ENCODE measurements at places on chromosomes 16 and 17. TPM values are rescaled to one million over a fixed set of nuclear protein-coding genes. Genes with fewer than 3 reads are reported as not detected.

The CDK3 gene
- 7.7 TPM for total RNA-seq

The HYDIN gene
- total RNA-seq: 0.62 TPM

The PRAC1 gene
- total RNA-seq: not detected

The AANAT gene
- not detected for total RNA-seq

DNA sequence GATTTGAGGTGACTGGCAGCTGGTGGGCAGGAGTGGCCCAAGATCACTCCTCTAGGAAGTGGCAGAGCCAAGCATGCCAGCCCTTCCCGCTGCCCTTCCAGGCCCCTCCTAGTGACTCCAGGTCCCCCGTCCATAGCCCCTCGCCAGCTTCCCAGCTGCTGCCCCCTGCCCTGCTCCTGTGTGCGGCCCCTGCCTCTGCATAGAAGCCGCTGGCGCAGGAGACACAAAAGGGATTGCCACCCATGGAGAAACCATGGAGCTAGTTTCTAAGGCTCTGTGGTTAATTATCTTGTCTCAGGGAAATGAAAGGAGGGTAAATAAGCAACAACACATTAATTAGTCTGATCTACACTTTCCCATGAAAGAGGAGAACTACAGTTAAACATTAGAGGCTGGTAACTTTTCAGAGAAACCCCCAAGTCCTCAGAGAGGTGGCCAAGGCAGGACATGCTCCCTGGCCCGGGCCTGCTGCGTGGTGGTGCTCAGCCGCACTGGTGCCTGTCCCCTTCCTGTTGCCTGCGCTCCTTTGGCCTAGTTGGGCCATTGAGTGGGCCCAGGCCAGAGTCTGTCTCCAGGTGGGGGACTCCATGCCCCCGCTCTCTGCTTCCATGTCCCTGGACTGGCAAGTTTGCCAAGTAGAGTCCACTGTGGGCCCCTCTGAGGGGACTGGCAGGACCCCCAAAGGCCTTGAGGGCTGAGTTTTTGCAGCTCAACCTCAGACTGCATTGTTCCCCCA is 65.2 kb downstream of the PRMT7 start:
- no peak for DNase-seq

- no peak for DNase-seq
Measured at GRCh38 chr16:54974367-54974766, 43.7 kb downstream of the IRX5 start.

DNA sequence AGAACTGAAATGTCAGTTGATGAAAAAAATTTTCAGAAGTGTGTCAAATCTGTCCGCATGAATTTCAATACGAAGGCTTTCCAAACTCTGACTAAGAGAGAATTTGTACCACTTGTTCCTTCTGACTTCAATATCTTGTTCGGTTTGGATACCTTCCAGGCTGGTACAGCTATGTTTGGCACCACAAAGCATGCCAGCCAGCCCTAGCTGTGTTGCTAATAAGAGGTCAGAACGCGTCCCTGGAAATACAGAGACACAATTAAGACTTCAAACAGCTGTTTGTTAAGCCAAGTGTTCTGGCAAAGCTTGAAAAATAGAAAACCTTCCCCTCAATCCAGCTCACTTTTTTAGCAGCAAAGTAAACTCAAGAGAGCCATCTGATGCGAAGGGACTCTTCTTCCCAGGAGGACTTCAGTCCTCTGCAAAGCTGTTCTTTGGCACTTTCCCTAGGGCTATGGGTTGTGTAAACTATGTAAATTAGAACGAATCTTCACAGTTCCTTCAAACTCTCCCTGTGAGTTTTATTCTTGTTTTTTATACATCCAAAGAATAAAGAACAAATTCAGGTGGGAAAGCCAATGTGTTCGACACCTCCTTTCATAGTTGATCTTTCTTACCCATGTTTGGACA is 35.1 kb downstream of the GRB2 start:
- DNase-seq: no peak

GRCh38 chr17:80564545-80564944 is 19.9 kb downstream of the RPTOR start:
- no peak for DNase-seq

DNA sequence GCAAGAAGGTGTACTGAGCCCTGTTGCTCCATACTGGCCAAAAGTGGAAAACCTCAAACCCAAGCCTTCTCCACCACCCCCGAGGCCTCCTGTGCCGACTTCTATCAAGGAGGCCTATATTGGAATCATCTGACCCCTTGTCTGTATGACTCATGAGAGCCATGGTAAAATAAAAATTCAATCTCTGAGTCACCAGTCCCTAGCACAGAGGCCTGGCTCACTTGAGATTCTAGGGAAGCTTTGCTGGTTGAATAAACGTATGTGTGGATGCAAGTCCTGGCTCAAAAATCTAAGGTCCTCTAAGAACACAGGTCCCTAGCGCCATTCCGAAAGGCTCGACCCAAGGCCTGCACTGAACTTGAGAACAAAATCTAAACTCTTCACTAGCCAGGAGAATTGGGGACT is 15.0 kb downstream of the NSMCE1 start:
- DNase-seq: no peak

DNA sequence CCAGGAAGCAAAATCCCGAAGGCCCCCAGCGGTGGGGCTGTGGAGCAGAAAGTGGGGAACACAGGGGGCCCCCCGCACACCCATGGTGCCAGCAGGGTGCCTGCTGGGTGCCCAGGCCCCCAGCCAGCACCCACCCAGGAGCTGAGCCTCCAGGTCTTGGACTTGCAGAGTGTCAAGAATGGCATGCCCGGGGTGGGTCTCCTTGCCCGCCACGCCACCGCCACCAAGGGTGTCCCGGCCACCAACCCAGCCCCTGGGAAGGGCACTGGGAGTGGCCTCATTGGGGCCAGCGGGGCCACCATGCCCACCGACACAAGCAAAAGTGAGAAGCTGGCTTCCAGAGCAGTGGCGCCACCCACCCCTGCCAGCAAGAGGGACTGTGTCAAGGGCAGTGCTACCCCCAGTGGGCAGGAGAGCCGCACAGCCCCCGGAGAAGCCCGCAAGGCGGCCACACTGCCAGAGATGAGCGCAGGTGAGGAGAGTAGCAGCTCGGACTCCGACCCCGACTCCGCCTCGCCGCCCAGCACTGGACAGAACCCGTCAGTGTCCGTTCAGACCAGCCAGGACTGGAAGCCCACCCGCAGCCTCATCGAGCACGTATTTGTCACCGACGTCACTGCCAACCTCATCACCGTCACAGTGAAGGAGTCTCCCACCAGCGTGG is 6.5 kb downstream of the CBX2 start:
- no peak for DNase-seq

DNA sequence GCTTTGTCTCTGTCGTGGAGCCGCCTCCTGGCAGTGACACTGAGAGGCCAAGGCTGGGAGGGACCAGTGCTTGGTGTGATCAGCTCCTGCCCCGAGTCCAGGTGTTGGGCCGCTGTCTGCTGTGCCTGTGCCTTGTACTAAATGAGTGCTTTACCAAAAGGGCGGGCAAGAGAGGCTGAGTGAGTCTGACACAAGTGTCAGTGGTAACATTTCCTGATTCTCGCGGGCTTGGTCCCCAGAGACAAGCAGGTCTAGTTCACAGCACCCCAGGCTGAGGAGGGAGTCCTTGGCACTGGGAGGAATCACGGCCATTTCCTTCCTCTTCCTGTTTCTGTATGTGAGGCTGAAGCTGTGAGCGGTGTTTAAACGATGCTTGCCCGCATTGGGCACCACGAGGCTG is 30.2 kb downstream of the PLD6 start:
- DNase-seq: no peak

GRCh38 chr17:5719976-5720375 is 135.7 kb upstream of the NLRP1 start:
- DNase-seq: no peak

Measured in NCI-H460 (cell line).